Fibroblast of skin of left quadriceps (primary cell): ENCODE measurements at places on chromosomes 7 and 10.
A peak's percentile ranks its signal among the peaks of the same experiment; 100 is the strongest.

GRCh38 chr10:32461203-32461602 lies 15.3 kb downstream of the CCDC7 start:
- DNase-seq = no peak

DNA sequence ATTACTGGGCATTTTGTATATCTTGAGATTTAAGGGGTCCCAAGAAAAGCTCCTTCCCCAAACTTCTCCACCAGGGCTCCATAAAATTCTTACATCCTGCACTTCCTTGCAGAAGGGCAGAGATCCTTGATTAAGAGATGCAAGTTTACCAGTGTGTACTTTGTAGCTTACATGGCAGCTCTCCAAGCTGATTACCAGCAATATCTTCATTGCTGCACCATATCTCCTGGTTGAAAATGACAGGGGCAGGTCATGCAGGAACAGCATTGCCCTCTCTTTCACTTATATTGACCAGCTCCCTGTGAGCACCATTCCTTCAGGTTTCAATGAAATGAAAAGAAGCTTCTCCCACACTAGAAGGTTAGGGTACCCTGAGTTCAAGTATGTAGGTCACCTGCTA lies 184.6 kb upstream of the PHYHIPL start:
- DNase-seq = no peak

DNA sequence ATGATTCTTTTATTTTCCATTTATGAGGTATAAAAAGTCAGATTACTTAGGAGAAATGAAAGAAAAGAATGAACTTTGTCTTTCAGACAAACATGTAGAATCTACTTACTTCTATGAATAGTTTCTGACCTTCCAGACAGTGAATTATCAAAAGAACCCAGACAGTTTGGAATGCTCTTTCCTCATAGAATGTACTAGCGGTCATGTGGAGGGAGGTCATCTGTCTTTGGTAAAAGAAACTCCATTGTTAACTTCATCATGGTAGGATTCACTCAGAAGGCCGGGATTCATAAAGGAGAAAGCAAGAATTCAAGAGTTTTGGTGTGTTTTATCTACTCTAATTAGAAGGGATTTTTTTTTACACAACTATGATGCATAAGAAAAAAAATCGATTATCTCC lies 144.8 kb upstream of the ZNF804B start:
- no peak for DNase-seq

DNA sequence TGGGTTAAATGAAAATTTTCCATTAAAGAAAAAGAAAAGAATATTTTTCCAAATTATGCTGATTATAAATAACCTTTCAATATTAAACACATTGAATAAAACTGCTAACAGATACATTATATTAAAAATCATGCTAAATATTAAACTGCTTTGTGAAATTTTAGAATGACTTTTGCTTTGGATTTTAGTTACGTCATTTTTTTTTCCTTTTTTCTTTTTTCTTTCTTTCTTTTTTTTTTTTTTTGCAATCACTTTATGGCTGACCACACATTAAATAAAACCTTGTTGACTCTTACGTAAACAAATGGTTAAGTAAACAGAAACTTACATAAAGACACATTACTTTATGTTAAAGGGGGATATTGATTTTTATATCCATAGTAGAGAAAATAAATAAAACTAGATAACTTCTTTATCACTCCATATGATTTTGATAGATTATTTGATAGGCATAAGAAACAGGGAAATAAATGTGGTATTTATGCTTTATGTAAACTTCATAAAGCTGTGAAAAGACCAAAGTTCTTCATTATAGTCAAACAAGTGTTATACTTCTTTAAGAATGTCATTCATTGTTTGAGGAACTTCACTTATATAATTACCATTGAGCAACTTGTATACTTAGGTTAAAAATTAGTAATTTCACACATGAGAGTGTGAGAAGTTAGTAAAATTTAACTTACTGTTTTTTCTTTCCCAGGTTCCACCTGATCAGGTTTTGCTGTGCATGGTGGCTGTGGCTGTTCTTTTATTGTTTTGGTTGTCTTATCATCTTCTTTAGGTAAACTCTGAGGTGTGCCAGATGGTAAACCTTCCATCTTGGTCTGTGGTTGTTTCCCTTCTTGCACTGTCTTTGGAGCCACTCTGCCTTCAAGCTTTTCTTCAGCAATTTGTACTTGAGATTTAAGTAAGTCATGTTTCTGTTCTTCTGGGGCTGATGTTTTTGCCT lies 197.3 kb downstream of the PCLO start:
- no peak for DNase-seq

DNA sequence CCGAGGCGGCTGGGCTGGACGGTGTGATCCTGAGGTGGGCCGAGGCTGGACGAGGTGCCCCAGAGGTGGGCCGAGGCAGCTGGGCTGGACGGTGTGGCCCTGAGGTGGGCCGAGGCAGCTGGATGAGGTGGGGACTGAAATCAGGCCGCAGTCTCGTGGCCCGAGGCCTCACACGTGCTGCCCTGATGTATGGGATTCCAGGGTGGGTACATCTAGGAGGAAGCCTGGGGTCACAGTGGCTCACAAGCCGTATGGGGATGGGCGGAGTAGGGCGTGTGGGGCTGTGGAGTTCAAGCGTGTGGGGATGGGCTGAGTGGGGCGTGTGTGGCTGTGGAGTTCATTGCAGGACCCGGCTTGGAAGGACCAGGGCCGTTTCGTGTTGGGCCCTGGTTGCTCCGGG lies 12.5 kb upstream of the NKX6-2 start:
- no peak for DNase-seq

DNA sequence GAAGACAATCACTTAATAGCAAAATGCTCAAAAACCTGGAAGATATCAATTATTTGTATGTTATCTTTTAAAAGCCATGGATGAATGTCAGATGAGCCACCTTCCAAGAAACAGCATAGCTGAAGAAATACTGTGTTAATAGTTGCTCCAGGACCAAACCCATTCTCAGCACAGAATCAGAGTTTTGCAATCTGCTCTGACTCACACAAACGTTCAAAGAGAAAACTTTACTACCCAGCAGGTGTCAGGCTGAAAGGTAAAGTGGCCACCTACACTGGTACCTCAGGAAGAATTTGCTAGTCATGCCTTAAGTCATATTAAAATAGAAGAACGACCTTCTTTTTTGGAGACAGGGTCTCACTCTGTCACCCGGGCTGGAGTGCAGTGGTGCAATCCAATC lies 526.5 kb downstream of the PARD3 start:
- DNase-seq = no peak

GRCh38 chr10:69506487-69506833 lies 55.2 kb downstream of the TSPAN15 start:
- DNase-seq = no peak

GRCh38 chr10:103983367-103983911 lies 16.5 kb downstream of the SLK start:
- no peak for DNase-seq

- DNase-seq = no peak
Observed at GRCh38 chr7:36806891-36807290, 82.6 kb upstream of the AOAH start.

DNA sequence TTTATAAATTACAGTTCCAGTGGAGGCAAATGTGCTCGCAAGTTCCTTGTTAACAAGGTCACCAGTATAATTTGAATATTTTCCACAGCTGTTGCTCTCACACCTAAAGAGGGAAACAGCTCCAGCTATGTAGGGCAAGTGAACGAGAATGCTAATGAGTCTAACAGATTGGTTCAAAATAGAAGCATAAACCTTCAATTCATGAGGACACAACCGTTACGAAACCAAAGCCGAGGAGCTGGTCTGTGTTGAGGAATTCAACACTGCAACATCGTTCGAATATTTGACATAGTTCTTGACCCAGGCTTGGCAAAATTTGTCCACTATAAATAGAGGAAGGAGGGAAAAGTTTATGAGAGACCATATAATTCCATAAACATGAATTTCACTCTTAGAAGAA lies 161.3 kb downstream of the KLF6 start:
- DNase-seq = peak; percentile 59

DNA sequence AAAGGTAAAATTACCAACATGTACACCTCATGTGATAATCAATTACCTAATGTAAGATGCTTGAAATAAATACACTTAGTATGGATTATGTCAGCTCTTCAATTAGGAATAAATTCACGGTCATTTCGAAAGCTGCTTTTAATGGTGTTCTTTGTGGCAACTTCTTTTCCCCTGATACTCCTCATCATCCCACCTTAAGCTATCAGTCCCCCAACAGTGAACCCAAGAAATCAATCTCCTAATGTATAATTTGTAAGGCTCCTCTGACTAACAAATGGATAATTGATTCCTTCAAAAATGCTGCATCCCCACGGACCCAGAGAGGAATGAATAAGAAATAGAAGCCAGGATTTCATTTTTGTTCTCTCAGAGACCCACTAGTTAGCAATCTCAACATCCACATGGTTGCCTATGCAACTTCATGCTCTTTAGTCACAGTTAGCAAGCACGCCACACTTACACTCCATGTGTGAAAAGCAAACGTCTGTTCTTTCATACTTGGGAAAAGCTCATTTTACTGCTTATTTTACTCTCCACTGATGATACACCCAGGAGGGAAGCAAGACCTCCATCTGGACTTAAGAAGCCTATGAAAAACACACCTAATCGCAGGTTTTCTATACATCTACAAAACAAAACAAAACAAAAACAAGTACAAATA lies 70.1 kb downstream of the VPS41 start:
- DNase-seq = no peak

DNA sequence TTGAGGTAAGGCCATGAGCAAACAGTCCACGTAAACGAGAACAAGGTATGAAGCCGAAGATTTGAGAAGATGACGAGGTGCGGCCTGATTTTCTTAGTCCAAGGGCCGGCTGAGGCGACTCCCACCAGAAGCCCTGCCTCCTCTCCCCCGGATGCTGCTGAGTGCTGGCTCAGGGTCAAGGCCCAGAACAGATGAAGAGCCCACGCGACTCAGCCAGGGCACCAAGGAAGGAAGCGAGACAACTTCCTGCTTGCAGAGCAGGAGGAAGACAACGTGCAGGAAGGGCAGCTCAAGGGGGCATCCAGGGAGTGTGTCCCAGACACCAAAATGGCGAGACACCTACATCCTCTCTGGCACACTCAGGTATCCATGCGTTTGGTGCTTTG lies 99.5 kb downstream of the CYTH3 start:
- no peak for DNase-seq

GRCh38 chr10:110444004-110444337 lies 53.7 kb upstream of the DUSP5 start:
- DNase-seq = no peak

DNA sequence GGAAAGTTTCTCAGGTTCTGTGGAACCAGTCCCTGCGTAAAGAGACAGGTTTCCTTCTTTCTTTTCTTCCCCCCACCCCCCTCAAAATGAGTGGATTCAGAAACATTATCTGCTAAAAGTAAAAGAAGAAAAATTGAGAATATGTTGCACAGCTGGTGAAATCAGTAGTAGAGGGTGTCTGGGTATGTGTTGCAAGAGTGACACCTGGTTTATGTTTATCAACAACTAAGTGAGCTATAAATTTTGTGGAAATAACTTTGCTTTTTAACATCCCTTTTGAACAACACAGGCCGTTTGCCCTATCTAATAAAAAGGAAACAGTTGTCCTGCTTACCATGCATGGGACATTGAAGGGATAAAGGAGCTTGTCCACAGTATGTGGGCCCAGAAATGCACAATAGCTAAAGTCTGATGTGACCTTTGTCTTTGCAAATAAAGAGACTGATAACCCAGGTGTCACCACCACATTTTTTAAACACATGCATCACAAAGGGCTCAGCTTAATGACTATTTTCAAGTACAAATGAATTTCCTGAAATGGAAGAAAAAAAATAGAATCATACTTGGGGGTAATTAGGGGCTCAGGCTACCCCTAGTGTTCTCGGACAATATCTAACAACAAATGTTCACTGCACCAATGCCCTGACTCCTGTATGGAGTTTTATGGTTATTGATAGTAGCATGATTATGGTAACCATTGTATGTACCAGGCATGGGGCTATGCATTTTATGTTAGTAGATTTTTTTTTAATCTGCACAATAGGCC lies 221.7 kb upstream of the TCF7L2 start:
- no peak for DNase-seq

- no peak for DNase-seq
Observed at GRCh38 chr10:59878915-59879314, 27.4 kb downstream of the CCDC6 start.

DNA sequence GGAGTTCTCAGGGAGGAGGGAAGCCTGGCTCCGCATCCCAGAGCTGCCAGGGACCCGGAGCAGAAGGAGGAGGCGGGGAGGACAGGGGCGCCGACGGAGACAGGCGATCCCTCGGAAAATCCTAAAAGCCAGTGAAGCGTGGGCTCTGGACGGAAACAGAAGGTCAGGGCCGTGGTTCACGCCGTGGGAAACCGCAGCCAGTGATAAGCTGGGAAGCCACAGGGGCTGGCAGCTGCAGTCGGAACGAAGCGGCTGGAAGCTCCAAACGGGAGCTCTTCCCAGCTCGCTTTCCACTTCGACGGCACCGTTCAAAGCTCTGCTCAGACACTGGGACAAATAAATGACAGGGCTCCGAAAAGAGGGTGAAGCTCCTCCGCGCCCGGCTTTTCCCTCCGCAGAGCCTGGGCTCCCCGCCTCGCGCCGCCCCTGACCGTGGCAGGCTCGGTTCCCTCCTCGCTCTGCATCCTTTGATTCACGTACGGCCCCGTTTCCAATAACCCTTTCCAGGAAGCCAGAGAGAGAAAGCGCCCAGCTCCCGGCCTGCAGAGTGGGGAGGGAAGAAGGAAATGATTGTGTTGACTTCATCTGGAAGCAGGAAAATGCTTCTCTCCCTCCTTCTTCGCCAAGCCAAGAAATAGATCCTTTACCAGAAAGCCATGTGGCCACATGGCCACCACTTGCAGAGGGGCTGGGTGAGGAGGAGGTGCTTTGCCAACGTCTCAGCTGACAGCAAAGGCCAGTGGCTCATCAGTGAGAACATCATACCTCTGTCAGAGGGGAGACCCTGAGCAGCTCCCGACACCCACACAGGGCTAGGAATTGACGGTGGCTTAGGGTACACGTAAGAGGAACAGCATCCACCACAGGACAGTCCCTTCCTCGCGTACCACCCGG lies 57.4 kb downstream of the ADRB1 start:
- DNase-seq = no peak

GRCh38 chr10:8048281-8049008 lies 6.0 kb upstream of the GATA3 start:
- DNase-seq = no peak

DNA sequence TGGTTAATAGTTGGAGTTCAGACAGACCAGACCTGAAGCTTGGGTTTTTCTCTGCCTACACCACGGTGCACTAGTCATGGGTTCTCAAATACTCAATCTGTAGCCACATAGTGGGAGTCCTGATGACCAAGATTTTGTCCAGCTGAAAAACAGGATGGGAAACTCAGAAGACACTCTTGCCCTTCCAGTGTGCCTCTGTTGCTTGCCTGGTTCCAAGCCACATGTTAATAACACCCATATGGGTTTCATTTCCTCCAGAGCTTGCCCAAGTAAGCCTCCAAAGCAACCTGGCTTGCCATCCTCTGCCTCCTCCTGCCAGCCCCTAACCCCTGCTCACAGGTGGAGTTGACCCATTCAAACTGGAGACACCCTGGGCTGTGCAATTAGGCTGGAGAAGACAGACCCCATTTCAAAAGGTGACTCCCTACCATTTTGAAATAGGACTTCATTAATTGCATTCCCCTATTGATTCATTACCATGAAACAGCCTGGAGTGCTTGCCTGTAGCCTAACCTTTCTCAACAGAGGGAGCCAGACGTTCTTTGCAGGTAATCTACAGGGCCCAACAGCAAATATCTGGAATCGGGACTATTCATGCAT lies 108.0 kb upstream of the HABP2 start:
- DNase-seq = no peak
